ENCODE measurements at places on chromosomes 13 and 19. TPM values are rescaled to one million over a fixed set of nuclear protein-coding genes. Genes with fewer than 3 reads are reported as not detected.

Gene ZNF540
- 0.38 TPM for total RNA-seq

Gene SLC1A6
- not detected for total RNA-seq

Gene SUPT5H
- total RNA-seq, result 186 TPM

Gene FOXA3
- not detected for total RNA-seq

Gene PSG7
- not detected for total RNA-seq

Gene CDX2
- not detected for total RNA-seq

Gene ZNF714
- 18.8 TPM for total RNA-seq

Gene CABP5
- total RNA-seq, result not detected

Gene CYP4F2
- not detected for total RNA-seq

Gene ZNF296
- 4.7 TPM for total RNA-seq

Gene PRODH2
- not detected for total RNA-seq

Gene ERICH6B
- total RNA-seq, result not detected

Gene PRSS57
- total RNA-seq, result not detected

Gene MEF2B
- total RNA-seq, result 2.9 TPM

Gene CD22
- total RNA-seq, result 3.4 TPM

Gene CYP4F8
- not detected for total RNA-seq

Gene GRIN2D
- 0.26 TPM for total RNA-seq

Gene GZMM
- total RNA-seq, result 37.6 TPM

Gene ADAMTSL5
- 5.4 TPM for total RNA-seq

Gene CBLC
- total RNA-seq, result not detected

Gene FRY
- total RNA-seq, result 1.8 TPM

Gene CALR3
- total RNA-seq, result not detected

Gene ZNF607
- total RNA-seq, result 2.8 TPM

Gene MYPOP
- 5.5 TPM for total RNA-seq

Gene ZNF534
- total RNA-seq, result not detected

Gene C1QTNF9B
- total RNA-seq, result not detected

Gene AMH
- total RNA-seq, result 5.1 TPM

Gene SIGLEC14
- total RNA-seq, result not detected

Gene EFNA2
- total RNA-seq, result not detected

Gene NFKBIB
- 89.7 TPM for total RNA-seq

Gene ATP7B
- 0.65 TPM for total RNA-seq

Gene TSHZ3
- 1.6 TPM for total RNA-seq

Gene SRRM5
- total RNA-seq, result 0.37 TPM

Gene TEX101
- not detected for total RNA-seq

Gene SYNGR4
- total RNA-seq, result 0.33 TPM

Gene ZNF700
- total RNA-seq, result 12.6 TPM

Gene F2RL3
- not detected for total RNA-seq

Gene LIM2
- total RNA-seq, result 0.24 TPM

Gene PNMA8B
- total RNA-seq, result not detected

Gene FGF9
- total RNA-seq, result 0.40 TPM

Gene RGL3
- total RNA-seq, result not detected
